Renal cortex interstitium (tissue), 15 donors: ENCODE measurements at places on chromosomes 2 and 18. TPM values are rescaled to one million over a fixed set of nuclear protein-coding genes. Genes with fewer than 3 reads are reported as not detected.

FAP gene
- 10.9 TPM for polyA plus RNA-seq

GRCh38 chr2:175074478-175074877 is 69.3 kb upstream of the CHN1 start:
- DNase-seq, result no peak

ABCG5 gene
- polyA plus RNA-seq, result 0.44 TPM

REG3A gene
- not detected for polyA plus RNA-seq

DNA sequence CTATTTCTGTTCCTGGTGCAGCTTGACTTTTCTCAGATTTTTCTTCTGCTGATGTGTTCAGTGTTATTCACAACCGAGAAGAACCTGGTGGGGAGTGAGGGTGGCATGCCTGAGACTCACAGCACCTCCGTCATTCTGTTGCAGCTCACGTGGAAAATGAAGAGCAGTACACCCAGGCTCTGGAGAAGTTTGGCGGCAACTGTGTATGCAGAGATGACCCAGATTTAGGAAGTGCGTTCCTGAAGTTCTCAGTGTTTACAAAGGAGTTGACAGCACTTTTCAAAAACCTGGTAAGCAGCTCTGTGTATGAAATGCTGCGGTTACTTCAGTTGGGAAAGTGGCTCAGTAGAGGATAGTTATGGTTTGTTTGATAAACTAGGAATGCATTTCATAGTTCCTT is 90.5 kb downstream of the ASAP2 start:
- no peak for DNase-seq
